B cell (primary cell): ENCODE measurements at places on chromosomes 16 and 17.

- no peak for DNase-seq
These were observed 585.1 kb upstream of the PSMD7 start for GRCh38 chr16:73711406-73712080.

DNA sequence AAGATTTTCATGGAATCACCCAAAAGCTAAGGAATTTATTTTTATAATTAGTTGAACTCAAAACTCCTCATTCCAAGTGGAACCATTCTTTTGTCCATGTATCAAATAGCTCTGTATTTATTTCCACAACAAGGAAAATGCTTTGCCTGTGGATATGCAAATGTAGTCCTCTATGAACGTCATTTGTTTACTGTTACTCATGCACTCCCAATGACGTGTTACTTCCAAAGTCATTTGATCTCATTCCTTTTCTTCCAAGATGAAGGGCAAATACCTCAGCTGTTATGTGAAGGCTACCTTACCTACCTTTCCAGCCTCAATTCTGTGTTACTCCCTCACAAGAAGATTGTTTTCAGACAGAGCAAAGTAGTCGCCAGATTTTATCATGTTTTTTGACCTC is 83.7 kb downstream of the ITFG1 start:
- no peak for DNase-seq

DNA sequence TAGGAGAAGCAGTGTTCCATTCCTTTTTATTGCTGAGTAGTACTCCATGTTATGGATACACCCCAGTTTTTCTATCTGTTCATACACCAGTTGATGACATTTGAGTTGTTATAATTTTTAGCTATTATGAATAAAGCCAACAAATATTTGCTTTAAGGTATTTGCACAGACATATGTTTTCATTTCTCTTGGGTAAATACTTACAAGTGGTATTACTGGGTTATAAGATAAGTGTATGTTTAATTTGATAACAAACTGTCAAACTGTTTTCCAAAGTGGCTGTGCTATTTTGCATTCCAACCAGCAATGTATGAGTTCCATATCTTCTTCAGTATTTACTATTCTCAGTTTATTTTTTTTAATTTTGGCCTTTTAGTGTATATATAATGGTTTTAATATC is 27.7 kb upstream of the GFOD2 start:
- no peak for DNase-seq

GRCh38 chr17:33982909-33983308 is 272.2 kb upstream of the CCL2 start:
- DNase-seq, result no peak

GRCh38 chr16:77723108-77723514 is 797 bp downstream of the NUDT7 start:
- DNase-seq, result no peak

DNA sequence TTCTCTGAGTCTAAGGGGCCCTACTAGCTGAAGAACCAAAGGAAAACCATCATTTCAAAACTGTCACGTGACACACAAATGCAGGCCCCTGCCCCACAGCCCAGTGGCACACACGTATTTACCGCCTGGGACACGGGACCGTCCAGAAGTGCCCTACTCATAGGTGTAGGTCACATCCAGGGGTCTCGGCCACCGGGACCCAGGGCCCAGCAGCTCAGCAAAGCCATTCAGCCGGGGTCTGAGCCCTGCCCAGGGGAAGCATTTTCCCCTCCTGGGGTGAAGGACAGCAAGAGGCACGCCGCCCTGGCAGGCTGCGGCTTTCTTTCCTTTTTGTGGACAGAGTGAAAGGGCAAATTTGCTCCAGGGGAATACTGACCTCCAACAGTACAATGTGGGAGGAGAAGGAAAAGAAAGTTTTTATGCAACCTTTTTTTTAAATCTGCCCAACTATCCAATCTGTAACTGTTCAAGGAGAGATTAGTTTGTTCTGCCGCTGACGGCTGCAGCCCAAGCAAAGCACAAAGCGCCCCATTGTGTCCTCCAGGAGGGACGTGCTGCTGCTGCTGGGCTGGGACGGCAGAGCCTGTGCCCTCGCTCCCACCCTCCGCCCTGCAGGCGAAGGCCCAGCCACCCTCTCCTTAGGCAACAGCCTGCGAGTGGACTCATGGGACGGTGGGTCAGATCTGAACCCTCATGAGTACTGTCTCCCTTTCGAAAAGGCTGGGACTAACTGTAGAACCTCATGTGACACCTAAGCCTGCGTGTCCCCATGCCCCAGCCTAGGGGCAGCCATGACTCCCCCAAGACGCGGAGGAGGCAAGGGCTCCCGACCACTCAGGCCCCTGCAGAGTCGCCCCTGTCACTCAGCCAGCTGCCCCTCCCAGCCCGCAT is 21.3 kb downstream of the SLC7A5 start:
- no peak for DNase-seq

DNA sequence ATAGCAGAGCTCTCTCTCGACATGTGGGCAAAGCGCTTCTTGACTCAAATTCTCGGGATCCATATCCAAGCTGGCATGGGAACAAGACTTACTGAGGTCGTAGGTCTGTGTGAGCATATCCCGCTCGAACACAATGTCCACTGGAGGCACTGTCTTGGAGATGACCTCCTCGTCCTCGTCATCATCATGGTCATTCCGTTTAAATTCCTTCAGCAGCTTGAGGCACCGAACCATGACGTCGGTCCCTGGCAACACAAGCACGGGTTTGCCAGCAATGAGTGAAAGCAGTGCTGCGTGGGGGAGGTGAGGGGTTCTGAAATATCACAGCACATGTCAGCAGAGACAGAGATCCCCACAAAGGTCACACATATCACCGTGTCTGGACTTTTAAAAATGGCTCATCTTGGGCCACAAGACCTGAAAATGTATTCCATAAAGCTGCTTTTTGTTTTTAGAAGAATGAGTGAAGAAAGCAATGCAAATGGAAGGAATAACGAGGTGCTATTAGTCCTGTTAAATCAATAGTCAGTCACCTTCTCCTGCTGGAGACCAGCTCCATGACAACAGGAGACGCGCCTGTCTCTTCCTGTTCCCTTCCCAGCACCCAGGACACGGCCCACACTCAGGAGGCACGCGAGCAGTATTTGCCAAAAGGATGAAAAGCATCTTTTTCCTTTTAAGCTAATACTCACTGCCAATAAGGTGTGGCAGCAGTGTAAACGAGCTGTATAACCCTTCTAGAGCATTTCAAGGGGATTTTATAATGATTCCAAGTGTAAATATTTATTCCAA is 37.9 kb downstream of the GTF3C1 start:
- DNase-seq, result no peak

DNA sequence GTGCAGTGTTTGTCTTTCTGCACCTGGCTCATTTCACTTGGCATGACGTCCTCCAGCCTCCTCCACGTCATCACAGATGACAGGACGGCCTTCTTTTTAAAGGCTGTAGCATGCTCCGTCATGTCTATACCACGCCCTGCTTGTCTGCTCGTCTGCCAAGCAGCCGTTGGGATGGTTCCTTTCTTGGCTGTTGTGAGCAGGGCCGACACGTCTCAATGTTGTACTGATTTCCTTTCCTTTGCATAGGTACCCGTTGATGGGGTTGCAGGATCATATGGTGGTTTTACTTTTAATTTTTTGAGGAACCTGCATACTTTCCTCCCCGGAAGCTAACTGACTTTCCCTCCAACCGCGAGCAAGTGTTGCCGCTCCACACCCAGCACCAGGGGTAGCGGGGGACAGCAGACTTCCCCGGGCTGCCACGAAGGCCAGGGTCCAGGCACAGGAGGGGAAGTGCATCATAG is 212.2 kb upstream of the ZNF469 start:
- DNase-seq, result peak; percentile 61

DNA sequence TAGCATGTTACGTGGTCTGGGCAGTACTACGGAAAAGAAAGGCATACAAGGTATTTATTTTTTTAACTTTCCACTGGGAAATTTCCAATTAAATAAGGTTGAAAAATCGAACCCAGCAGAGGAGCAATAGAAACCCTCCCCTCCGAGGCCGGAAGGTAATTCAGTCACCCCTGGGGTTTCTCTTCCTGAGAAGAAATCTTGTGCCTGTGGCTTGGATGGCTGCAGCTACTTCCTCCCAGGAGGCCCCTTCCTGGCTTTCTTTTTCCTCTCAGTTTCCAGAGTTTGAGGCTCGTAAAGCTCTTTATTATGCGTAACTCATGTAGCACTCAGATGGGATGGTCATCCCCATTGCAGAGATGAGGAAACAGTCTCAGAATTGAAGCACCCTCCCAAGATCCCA is 140.3 kb downstream of the ASIC2 start:
- no peak for DNase-seq

- peak; percentile 9 for DNase-seq
These were observed 88.7 kb downstream of the BMERB1 start for GRCh38 chr16:15523092-15523541.

DNA sequence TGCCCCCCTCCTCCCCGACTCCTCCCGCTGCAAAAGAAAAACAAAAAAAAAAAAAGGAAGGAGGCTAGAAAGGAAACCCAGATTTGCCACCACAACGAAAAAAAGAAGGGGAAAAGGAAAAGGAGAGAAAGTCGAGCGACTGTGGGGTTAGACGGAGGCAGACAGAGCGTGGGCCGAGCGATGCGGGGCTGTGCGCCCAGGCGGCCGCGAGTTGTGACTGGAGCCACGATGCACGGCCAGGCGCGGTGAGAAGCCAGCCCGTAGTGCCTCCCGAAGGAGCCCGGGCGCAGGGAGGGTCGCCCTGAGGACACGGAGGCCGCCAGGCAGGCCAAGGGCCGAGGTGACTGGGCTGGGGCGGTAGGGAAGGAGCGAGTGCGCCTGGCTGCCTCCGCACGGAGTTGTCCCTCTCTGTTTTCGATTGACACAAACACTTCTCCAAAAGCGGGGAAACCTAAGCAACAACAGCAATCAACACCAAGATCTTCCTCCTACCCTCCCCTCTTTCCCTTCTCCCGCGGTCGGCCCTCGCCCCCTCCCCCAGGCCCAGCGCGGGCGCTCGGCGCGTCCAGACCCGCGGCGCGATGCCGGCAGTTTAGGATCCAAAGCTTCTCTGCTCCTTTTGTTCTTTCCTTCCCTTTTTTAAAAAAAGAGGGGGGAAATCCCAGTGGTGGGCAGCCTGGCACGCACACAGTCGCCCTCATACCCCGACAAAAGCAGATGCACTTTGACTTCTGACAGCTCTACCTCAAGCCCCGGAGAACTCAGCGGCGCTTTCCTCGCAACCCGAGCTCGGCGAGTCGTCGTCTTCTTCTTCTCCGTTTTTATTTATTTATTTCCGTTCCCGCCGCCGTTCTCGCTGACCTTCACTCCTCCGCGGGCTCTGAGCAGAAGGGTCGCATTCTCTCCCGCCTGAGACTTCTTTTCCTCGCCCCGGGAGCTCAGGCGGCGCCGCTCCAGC is at the start of gene LHX1:
TSS of gene LHX1 (plus strand) at position 475 of the 958 bp plus-strand sequence. CDS start 723 bp downstream, outside the sequence.
- DNase-seq, result peak; percentile 67

DNA sequence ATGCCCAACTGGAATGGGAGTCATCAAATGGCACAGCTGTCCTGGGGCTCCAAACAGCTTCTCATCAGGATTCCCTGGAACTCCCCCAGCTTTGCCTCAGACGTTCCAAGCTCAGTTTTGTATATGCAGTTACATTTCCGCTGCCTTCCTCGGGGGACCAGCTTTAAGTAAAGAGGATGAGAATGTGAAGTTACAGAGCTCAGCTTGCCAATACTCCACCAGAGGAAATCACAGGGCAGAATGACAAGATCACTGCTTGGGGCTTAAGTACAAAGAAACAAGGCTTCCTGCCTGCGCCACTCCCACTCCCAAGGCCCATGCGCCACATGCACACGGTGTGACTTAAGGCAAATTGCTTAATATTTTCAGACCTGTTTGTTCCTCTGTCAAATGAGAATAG is 272.4 kb upstream of the CDH11 start:
- DNase-seq, result no peak

GRCh38 chr16:58678269-58678668 is 6.3 kb downstream of the SLC38A7 start:
- no peak for DNase-seq

- DNase-seq, result peak; percentile 48
These were observed 632 bp upstream of the RTN4RL1 start for GRCh38 chr17:2025622-2026309.

DNA sequence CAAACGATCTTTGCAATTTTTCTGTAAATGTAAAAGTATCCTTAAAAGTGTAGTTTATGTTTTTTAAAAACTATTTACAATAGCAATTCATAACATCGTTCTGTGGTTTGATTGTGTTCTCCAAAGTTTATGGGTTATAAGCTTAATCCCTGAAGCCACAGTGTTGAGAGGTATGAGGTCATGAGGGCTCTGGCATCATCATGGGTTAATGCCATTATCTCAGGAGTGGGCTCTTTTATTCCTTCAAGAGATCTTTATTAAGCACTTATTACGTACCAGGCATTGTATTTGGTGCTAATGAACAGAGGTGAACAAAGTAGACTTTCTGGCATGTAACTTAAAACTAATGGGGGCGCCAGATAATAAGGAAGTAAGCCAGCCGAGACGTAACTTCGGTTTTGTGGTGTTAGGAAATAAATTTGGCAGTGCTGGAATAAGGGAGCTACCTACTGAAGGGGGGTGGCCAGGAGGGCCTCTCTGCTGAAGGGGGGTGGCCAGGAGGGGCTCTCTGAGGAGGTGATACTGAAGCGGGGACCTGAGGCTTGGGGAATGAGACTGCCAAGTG is 158.1 kb downstream of the VPS53 start:
- no peak for DNase-seq

- no peak for DNase-seq
These were observed 546 bp upstream of the PSMD7 start for GRCh38 chr16:74296104-74296431.

GRCh38 chr17:42126836-42127235 is 4.2 kb downstream of the HSPB9 start:
- DNase-seq, result no peak

GRCh38 chr17:27078296-27078695 is 215.6 kb upstream of the WSB1 start:
- no peak for DNase-seq

GRCh38 chr17:12665263-12666210 is at the start of gene MYOCD:
Gene MYOCD, plus strand, starts transcription at chr17:12665890. Its CDS starts 299 bp downstream, at chr17:12666189.
- peak; percentile 4 for DNase-seq

DNA sequence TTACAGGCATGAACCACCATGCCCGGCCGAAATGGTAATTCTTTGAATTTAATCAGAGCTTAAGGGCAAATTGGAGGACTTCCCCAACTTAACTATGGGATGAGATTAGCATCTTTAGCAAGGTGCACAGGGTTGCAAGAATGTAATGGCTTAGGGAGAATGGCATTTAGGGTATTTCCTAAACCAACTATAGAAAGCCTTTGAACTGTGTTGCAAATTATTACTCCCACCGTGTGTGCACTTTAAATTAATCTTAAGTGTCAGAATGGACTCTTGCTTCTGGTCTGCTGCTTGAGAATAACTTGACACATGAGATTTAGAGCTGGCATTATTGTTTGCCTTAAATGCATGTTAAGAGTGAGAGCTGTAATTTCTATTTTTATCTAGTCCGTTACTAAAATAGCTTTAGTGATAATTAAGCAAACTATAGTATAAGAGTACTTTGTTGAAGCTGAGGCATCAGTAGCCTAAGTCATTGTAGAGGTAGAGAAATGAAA is 59.8 kb downstream of the TUBD1 start:
- DNase-seq, result no peak

GRCh38 chr16:71282943-71283342 is 6.3 kb downstream of the CMTR2 start:
- DNase-seq, result no peak

- DNase-seq, result no peak
These were observed 13.2 kb upstream of the ITGA2B start for GRCh38 chr17:44402564-44403172.
